ENCODE measurements at places on chromosomes 12 and 14. TPM values are rescaled to one million over a fixed set of nuclear protein-coding genes. Genes with fewer than 3 reads are reported as not detected.

TEX52 gene
- total RNA-seq = not detected

CCDC184 gene
- 0.48 TPM for total RNA-seq

C12orf54 gene
- total RNA-seq = not detected

CNTN1 gene
- total RNA-seq = 37.3 TPM

ART4 gene
- total RNA-seq = 16.1 TPM

HCAR3 gene
- total RNA-seq = 0.37 TPM

TFCP2 gene
- 16.1 TPM for total RNA-seq

KRT79 gene
- not detected for total RNA-seq

P2RX7 gene
- 5.0 TPM for total RNA-seq

- DNase-seq = no peak
Measured at GRCh38 chr14:68246074-68246785, 426.7 kb downstream of the RAD51B start.

DNA sequence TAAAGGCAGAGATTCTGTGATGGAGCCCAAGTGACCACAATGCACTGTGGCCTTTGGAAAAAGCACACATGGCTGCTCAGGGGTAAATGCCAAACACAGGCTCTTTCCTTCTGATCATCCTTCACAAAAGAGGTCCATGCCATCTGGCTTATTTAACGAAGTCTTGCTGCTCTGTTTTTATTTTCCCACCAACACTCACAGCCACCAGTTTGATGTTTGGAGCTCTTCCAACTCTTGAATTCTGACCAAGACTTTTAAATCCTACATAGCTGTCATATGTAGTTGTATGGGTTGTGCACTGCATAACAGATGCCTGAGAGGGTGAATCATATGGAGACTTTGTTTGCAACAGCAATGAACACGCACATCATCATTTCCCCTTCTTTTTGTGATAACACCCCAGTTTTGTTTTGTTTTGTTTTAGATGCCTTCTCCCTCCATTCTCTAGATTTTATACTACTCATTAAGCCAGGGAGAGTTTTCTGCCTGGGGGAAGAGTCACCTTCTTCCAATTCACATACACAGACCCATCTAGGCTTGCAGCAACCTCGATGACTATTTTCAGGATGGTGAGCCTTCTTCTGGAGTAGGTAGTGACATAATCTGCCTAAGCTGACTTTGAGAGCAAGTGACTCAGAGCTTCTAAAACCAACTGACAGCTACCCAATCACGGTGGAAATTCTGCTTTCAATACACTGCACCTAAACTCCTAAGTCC lies 145.2 kb upstream of the WSCD2 start:
- no peak for DNase-seq

- DNase-seq = peak; percentile 92
Measured at GRCh38 chr12:642633-643474, 20.4 kb downstream of the NINJ2 start.

DNA sequence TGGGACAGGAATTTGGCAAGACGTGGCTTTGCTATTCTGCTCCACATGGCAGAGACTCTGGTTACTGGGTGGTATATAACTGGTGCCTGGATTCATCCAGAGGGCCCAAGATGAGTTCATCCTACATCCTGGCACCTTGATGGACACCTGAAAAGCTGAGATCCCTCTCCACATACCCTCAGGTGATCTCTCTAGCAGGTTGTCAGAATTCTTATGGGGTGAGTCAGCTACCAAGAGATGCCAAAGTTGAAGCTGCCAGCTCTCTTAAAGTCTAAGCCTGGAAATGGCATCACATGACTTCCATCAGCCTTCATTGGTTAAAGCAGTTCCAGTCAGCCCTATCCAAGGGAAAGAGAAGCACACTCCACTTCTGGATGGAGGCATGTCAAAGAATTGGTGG lies 300.7 kb upstream of the SEL1L start:
- no peak for DNase-seq

DNA sequence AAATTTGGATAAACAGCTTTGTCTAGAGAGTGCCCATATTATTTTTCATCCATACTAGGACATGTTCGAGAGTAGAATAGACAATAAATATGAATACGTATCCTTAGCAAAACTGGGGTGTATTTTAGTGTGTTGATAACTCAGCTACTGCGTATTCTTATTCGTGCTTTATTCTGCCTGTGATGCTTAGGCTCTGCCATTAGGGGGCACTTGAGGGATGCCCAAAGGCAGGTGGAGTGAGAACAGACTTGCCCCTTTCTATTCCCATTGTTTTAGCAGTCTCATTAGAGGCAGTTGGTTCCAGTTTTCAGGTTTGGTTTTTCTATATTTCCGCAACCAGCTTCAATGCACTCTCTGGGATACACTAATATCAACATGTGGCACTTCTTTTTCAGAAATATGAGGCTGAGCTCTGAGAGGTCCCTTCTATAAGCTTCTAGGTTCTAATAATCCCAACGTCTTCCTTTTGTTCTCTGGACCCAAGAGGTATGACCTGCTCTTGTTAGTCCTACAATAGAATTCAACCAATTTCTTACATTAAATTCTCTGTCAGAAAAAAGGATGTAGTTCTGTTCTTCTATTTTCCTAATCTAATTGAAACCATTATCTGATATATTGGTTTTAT lies 985.7 kb upstream of the FBXO33 start:
- DNase-seq = no peak

- DNase-seq = no peak
Measured at GRCh38 chr12:100767950-100768349, 26.6 kb upstream of the ANO4 start.

- DNase-seq = peak; percentile 80
Measured at GRCh38 chr14:69152181-69152901, 578 bp downstream of the DCAF5 start.

- DNase-seq = no peak
Measured at GRCh38 chr14:89138846-89139245, 278.2 kb downstream of the FOXN3 start.

- DNase-seq = no peak
Measured at GRCh38 chr14:91238085-91238484, 6.4 kb downstream of the GPR68 start.

GRCh38 chr12:92065018-92065499 lies 80.6 kb downstream of the BTG1 start:
- no peak for DNase-seq

DNA sequence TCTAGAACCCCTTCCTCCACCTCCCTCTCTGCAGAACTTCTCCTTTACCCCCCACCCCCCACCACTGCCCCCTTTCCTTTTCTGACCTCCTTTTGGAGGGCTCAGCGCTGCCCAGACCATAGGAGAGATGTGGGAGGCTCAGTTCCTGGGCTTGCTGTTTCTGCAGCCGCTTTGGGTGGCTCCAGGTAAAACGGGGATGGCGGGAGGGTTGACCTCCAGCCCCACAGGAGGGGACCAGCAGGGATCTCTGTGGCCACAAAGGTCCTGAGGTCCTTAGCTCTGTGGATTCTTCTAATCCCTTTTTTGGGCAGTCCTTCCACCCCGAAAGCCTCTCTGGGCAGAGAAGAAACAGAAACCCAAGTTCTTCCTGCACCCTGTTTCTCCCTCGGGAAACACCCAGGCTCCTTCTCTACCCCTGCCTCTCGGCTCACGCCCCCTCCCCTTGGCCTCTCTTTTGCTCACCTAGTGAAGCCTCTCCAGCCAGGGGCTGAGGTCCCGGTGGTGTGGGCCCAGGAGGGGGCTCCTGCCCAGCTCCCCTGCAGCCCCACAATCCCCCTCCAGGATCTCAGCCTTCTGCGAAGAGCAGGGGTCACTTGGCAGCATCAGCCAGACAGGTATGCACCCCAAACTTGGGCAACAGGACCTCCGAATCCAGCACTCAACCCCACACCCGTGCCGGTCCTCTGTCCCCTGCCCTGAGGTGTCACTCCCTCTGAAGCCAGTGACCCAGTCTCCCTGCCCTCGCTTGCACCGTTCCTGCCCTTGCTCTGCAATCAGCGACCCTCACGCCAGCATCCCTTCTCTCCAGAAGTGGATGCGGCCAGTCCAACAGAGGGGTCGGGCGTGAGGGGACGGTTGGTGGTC lies 638 bp downstream of the LAG3 start:
- no peak for DNase-seq

- DNase-seq = no peak
Measured at GRCh38 chr12:6312529-6313325, 2.2 kb downstream of the PLEKHG6 start.

- DNase-seq = no peak
Measured at GRCh38 chr12:92096346-92097136, 49.1 kb downstream of the BTG1 start.

DNA sequence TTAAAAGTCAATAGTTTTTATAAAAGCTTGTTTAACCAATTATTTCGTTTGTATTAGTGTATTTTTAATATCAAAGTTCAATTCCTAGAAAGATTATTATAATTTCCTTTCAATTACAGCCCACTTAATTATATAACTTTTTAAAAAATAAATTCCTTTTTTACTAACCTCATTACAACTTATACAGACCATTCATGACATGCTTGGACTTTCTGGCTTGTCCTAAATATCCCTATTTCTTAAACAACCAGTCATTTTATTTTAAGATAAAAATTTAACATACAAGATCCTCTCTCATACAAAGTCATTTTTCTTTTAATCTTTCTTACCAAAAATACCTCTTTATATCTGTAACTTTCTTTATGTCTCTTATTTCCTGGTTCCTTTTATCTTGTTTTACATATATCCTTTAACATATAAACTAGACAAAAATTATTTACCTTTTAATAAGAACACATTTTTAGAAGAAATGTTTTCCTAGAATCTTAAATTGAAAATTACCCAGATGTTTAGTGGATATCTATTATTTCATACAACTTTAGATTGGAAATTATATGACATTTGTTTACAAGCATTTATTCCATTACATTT lies 10.4 kb upstream of the TMEM263 start:
- no peak for DNase-seq

GRCh38 chr12:11862798-11863197 lies 207.9 kb upstream of the BCL2L14 start:
- no peak for DNase-seq

DNA sequence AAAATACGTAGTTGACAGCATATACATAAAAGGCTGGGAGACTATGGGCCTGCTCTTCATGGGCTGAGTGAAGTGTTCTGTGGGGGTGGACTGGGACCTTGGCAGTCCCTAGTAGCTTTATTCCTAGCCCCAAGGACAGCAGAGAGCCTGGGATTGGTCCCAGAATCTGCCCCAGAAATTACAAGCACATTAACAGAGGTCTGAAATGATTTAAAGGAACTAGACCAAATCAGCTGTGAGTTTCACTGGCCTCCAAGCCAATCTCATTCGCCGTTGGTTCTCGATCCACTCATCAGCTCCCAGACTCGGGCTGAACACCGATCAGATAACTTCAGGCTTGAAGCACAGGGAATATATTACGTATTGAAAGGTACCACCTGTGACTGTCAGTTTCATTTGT lies 77.0 kb upstream of the PSMC1 start:
- DNase-seq = no peak

DNA sequence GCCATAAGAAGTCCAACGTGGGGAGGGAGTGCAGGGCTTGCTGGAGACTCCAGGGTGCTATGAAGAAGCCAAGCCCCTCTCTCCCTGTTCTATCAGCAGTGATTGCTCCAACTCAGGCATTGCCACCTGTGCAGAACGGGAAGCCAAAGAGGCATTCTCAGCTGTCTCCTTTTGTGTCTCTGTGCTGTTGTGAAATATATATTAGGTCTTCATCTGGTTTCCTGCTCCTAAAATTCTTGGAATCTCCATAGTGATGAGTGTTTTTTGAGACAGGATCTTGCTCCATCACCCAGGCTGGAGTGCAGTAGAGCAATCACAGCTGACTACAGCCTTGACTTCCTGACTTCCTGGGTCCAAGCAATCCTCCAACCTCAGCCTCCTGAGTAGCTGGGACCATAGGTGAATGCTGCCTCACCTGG lies 51.2 kb upstream of the AEBP2 start:
- no peak for DNase-seq

DNA sequence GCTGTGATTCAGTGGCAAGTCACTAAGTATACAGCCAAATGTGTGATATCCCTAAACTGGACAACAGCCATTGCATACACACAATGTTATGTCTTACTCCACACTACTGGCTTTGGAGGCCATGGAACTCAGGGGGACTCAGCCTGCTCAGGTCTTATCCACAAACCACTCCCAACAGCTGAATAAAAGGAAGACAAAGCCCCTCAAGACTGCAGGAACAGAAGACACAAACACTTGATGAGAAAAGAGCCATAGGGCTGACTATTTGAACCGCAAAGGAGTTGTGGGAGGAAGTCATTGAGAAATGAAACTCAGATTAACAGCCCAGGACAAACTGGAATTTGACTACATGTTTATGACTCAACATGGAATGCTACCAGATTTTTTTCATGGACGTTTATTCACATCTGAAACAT lies 40.9 kb downstream of the PTGER2 start:
- DNase-seq = no peak

Data from posterior vena cava (tissue), 2 donors.